Activated T-cell treated with anti-CD3 and anti-CD28 coated beads, Interleukin-2, amount 50 U/mL, for 72 hours (primary cell): ENCODE measurements at places on chromosomes 1 and 21. TPM values are rescaled to one million over a fixed set of nuclear protein-coding genes. Genes with fewer than 3 reads are reported as not detected.

GRCh38 chr1:201885531-201886075 lies 3.1 kb upstream of the SHISA4 start:
- DNase-seq: no peak

- no peak for DNase-seq
Measured at GRCh38 chr1:222331340-222331739, 216.6 kb downstream of the HHIPL2 start.

- DNase-seq: no peak
Measured at GRCh38 chr1:108646265-108646647, 14.6 kb downstream of the HENMT1 start.

The FCRLA gene
- not detected for total RNA-seq

DNA sequence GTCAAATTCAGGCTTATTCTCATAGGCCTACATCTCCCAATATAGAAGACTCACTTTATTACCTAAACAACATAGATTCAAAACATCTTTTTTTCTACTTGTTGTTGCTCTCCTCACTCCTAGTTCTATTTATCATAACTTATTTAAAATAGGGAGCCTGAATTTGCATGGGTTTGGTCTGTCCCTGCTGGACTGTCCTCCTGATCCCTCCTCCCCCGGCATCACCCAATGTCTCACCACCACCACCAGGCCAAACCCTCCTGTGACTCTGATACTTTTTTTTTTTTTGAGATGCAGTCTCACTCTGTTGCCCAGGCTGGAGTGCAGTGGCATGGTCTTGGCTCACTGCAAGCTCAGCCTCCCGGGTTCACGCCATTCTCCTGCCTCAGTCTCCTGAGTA lies 31.8 kb upstream of the MYBPHL start:
- no peak for DNase-seq

DNA sequence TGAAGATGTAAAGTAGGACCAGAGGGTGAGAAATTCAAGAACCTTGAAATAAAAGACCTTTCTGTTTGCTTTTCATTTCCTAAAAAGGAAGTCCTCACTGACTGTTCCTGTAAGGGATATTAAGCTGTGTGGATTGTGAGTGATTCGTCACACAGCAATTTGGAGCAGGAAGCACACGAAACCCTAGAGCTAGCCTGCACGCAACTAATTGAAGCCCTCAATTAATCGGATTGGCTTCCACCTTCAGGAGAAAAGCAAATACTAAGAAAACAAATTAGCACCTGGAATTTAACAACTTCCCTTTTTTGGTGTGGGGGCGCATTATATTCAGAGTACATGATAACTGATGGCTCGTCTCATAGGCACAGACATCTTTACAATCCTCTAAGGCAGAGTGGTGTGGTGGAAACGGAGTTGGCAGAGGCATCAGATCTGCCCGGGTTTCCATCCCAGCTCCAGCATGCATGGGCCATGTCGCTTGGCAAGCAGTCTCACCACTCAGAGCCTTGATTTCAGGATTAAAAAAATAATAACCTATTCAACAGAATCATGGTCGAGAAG lies 95.2 kb downstream of the KCNJ15 start:
- DNase-seq: no peak

DNA sequence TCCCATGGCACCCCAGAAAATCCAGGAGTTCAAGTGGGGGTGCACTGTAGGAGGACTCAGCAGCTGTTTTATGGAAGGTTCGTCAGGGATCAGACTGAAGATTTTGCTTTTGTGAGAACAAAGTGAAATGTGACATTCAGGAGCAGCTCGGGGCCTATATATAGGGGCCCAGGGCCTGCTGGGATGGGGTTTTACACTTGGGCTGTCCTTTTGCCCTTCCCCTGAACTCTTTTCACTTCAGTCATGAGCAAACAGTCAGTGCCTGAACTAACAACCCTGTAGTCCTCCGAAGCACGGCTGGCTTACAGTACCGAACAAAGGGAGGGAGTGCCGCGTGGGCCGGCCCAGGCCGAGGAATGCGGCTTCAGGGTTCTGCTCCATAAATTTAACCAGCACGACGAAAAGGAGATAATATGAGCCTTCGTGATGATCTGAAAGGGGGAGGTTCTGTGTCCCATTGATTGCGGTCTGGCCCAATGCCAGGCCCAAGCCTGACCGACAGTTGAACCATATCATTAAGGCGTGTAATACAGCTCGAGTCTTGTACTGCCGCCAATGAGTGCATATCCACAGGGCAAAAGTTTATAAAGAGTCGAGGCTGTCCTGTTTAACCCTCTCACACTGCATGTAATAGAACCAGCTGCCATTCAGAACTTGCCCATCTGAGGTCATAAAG lies 139.9 kb downstream of the DHRS3 start:
- DNase-seq: no peak

GRCh38 chr1:154860156-154860870 lies 9.8 kb downstream of the KCNN3 start:
- DNase-seq: no peak

DNA sequence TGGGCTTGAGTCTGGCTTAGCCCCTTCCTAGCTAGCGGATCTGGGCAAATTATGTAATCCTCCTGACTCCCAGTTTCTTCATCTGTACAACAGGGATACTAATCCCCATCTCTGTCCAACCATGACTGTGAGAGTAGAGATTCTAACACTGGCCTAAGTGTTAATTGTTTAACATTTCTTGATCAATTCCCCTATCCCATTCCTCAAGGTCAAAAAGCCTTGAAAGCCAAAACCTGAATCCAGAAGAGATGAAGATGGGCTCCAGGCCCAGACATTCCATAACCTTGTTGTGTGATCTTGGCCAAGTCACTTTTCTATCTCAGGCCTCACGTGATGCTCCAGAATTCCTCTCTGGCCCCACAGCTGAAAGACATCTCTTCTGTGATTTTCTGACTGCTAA lies 18.8 kb upstream of the PHLDA3 start:
- DNase-seq: no peak

The ALDH9A1 gene
- 28.0 TPM for total RNA-seq

The CHIA gene
- total RNA-seq: not detected

GRCh38 chr1:241376701-241377100 lies 19.7 kb upstream of the RGS7 start:
- no peak for DNase-seq

DNA sequence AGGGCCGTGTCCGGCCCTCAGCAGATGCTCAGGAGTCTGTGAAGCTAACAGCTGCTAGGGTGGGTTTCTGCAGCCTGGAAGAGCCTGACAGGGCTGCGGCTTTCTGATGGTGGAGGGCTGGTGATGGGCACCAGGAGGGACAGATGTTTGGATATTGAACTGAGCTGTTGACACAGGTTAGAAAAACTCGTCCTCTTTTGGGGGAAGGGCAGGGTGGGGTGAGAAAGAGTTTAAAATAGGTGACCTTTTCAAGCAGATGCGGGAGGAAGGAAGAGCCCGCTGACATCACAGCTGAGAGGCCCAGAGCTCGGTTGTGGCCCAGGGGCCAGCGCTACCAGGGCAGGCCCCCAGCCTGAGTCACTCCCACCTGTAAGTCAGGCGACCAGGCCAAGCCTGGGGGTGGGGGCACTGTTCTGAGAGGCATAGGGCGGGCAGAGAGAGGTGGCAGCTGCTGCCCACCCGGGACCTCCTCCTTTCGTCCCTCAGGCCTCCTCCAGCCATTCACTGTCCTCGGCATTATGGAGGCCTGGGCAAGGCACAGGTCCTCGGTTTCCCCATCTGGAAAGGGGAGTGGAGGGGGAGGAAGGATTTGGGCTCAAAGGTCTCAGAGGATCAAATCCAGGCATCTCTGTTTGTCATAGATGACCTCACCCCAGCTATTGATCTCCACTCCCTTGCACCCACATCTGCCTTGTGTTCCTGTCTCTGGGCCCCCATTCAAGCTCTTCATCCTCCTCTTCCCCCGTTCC lies 32.3 kb upstream of the ID3 start:
- DNase-seq: peak; percentile 81

DNA sequence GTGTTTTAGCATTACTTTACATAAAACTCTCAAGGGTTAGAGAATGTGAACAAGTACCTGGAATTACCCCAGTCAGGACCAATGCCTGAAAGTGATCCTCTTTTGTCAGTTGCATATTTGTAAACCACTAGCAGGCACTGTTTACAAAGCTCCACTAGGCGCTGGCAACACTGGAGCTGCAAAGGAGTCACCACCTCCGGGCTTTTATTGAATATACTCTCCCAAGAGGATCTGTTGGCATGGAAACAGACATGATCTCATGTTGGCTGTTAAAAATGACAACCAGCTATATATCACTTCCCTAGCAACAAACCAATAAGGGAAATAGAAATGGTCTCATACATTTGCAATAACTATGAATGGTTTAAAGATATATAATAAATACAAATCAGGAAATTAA lies 116.0 kb downstream of the TTLL7 start:
- DNase-seq: no peak

The SLC27A3 gene
- total RNA-seq: 5.6 TPM

DNA sequence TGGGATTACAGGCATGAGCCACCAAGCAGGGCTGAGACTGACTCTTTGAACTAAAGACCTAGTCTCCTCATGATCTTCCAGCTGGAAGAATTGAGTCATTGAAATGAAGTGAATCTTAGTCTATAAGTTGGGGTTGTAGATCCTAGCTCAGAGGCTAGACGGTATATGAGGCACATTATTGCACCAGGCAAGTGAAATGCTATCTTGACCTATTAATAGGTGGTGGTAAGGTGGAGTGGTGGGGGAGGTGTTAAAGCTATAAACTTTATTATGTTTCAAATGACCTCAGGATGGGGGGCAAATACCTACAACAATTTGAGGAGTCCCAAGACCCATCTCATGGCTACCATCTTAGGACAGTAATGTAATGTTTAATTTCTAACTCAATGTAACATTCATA lies 36.8 kb upstream of the SLC16A1 start:
- no peak for DNase-seq

GRCh38 chr1:31815752-31816500 lies at the start of gene SPOCD1:
TSS of gene SPOCD1 (minus strand) at chr1:31816022. CDS start at chr1:31815333, 689 bp downstream.
- peak; percentile 85 for DNase-seq

- no peak for DNase-seq
Measured at GRCh38 chr1:16440131-16440469, 424 bp upstream of the NECAP2 start.

The LAPTM5 gene
- total RNA-seq: 281 TPM

The SYTL1 gene
- 89.9 TPM for total RNA-seq

The OR2L13 gene
- 0.14 TPM for total RNA-seq
